ENCODE measurements at places on chromosomes 11 and 22.

GRCh38 chr11:33296695-33297094 lies 39.5 kb downstream of the HIPK3 start:
- no peak for DNase-seq

GRCh38 chr22:21690401-21690801 lies 24.6 kb downstream of the PPIL2 start:
- no peak for DNase-seq

- no peak for DNase-seq
These were observed 20.7 kb downstream of the CDKN1C start for GRCh38 chr11:2864901-2865300.

- no peak for DNase-seq
These were observed 860.3 kb downstream of the LUZP2 start for GRCh38 chr11:25357133-25357532.

- no peak for DNase-seq
These were observed 41.1 kb downstream of the DIXDC1 start for GRCh38 chr11:111978028-111978771.

DNA sequence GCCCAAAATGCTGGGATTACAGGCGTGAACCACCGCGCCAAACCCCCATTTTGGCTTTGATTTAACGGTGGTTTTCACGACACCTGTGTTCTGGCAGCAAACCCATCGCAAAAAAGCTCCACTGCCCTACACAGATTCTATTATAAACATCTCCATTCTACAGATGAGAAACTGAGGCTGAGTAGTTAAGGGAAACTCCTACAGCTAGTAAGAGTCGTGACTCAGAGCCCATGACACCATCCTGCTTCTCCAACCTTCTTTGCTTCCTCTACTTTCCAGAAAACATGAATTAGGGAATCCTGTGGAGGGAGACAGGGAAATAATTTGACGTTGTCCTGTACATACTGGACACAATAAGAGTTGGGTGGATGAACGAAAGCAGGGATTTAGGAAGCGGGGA lies 429 bp upstream of the SNX15 start:
- DNase-seq = no peak

DNA sequence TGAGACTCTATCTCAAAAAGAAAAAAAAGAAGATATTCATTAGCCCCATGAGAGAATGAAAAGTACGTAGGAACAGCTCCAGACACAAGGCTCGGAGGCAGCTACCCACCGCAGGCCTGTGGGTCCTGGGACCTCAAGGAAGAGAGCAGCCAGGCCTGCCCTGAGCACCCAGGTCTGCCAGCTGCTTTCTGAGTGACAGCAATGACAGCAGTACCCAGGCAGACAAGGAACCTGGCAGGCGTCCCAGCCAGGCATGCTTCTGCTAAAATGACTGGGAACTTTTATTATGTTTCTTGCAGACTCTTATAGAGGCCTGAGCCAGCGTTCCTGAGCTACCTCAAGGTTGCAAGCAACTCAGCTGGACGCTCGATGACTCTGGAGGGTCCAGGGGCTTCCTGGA lies 31.6 kb downstream of the CPT1A start:
- no peak for DNase-seq

DNA sequence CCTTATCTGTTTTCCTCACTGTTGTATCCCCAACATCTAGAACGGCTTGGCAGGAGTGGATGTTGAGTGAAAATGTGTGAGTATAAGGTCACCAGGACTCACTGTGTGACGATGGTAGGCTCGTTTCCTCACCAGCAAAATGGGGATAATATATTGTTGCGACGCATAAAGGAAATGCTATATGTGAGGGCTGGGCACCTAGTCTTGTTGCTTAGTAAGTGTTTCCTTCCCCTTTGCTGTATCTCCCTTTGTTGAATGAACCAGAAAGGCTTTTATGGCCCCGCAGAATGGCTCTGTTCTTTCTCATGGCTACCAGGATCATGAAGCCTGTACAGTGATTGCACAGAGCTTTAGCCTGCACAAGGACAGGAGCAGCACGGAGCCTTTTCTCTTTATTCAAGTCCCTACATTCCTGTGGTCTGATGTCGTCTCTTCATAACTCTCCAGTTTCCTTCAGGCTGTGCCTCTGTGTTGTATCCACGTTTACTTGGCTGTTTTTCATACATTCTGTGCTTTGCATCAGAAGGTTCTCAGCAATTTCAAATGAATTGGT lies 5.4 kb downstream of the TNRC6B start:
- no peak for DNase-seq

GRCh38 chr22:43845981-43846380 lies 16.3 kb downstream of the SULT4A1 start:
- no peak for DNase-seq

GRCh38 chr11:43948341-43949225 lies 6.1 kb downstream of the C11orf96 start:
- DNase-seq = no peak

DNA sequence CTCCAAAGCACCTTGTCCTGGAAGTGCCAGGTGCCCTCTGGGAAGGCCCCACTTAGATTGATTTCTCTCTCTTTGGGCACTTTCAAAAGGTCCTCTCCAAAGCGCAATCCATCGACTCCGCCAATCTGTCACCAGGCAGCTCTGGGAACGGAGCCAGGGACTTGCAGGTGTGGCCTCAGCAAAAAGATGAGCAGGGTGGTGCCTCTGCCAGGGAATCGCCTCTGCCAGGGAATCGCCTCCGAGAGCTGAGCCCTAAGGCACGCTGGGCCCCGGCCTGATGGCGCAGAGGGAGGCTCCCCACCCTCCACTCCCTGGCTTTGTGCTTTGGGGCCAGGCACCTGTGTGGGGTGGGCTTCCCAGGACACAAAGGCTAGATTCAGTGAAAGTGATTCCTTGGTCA lies 1391.3 kb downstream of the TBC1D22A start:
- DNase-seq = no peak

DNA sequence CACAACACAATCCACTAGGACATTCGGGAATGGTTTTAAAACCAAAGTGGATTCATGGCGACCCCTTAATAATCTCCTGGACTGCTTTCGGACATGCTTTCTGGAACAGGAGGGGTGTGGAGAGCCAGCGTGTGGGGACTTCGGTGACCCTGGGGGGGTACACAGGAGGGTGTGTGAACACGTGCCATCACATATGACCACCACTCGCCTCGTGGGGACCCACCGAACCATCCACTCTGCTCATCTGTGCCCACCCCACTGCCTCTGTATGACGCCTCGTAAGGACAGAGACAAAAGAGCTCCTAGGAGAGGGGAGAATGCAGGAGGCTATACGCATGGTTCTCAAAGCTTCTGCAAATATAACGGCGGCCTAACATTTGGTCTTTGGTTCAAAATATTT lies 8.9 kb downstream of the LTO1 start:
- no peak for DNase-seq

- no peak for DNase-seq
These were observed 4.3 kb upstream of the MRGPRX4 start for GRCh38 chr11:18168372-18168771.

DNA sequence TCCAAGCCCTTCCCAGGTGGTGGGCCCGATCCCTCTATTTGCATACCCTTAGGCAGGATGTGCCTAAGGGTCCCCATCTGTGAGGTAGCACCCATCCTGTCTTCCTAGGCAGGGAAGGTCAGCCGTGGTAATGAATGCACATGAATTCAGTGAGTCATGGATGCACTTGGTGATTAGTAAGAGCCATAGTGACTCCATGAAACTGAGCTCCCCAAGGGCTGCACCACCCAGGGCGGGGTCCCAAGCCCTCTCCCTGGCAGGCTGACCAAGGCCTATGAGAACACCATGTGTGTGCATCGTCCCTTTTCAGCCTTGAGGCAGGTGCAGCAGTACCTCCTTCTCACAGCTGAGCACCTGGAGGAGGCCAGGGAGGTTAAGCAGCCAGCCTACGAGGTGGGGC lies 15.6 kb upstream of the SUSD2 start:
- DNase-seq = no peak

- no peak for DNase-seq
These were observed 48.9 kb downstream of the RTL6 start for GRCh38 chr22:44449061-44449682.

Data from activated CD4-positive, CD25-positive, alpha-beta regulatory T cell treated with anti-CD3 and anti-CD28 coated beads, Interleukin-2, amount 50 U/mL, for 72 hours (primary cell).